ENCODE measurements at places on chromosomes 2 and 18.

DNA sequence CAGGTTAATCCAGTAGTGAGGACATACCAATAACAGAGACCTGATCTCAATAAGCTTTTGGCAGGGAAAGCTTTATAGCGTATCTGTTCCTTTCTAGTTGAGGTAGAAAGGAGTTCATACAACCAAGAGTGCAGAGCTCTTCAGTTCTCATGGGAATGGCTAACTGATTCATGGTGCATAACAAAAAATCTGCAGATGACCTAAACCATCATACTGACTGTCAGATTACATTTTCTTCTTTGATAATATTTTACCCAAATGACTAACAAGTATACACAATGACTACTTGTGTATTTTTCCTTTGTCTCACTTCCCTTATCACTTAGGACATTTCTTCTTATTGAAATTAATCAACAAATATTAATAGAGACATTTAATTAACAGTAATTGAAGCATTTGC is 140.0 kb upstream of the SERTAD2 start:
- no peak for DNase-seq

DNA sequence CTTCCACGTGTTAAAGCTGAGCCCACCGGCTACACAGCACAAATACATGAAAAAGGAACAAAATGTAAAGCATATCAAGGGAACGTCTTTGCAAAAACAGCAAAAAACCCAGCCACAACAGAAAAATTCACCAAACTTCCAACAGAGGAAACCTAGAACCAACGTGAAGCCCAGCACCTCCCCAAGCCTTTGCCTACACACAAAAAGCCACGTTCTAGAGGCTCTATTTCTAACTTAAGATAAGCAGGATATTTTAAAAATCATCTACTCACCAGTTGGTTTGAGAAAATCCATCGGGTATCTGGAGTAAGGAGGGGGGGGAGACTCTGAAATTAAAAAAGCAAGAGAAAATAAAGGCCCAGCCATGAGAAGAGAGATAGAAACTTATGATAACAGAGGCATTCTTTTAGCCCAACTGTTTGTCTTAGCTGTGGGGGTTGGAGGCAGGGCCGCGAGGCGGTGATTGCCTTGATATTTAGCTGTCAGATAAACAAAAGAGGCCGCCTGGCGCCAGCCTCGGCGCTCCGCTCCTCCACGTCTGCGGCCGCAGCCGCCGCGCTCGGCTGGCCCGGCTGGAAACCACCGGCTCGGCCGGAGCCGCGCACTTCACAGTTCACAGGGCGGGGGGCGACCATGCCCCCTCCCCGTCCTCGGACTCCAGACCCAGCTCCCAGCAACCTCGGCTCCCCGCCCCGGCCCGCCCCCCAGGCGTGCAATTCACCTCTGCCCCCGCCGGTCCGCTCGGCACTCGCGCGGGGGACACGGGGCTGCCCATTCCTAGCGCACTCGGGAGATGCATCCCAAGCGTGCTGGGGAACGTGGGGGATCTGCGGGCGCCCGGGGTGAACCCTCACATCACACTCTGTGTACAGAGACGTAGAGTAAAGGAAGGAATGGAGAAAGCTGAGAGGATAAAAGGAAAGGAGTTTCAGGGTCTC is 2.4 kb downstream of the SMAD7 start:
- peak; percentile 36 for DNase-seq

GRCh38 chr18:41870191-41870590 is 84.8 kb upstream of the PIK3C3 start:
- no peak for DNase-seq

DNA sequence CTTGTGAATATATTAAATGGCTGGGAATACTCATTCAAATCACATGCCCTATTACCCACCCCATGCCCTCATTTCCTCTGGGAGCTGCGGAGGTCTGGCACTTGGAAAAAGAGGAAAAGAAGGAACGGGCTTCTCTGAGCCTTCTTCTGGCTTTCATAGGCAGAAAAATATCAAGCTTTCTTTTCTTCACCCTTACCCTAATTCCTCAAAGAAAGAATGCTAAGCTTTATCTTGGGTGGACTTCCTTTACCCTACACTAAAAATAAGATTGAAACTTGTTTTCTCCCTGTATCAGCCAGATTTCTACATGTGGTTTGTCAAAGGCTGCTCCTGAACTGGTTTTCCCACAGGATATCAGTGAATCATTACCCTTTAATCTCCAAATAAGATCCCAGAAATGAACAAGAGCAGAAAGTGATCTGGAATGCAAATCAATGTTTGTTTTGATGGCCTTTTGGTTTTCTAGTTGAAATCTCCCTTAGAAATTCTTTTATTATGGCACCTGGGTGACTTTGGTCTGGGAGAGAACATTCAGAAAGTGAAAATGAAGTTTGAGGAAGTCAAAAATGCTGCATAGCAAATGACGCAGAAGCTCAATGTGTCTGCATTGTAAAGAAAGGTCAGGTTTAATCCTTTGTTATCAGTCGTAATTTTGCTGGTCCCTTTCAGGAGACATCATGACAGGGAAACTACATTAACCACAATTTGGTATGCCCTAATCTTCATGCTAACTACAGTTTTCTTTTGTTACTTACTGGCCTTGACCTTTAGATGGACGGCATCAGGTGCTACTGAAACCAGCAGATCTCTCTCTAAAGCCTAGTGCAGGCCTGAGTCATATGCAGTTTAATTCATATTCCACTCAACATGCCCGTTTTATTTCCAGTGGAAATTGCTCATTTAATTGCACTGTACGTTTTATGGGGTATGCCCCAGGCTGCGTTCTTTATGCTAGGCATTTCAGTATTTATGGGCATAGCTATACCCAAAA is 46.6 kb upstream of the HNRNPA3 start:
- DNase-seq = no peak

- DNase-seq = no peak
Observed at GRCh38 chr18:24200494-24201290, 61.8 kb downstream of the CABYR start.

GRCh38 chr2:62765619-62766376 is 60.3 kb downstream of the EHBP1 start:
- no peak for DNase-seq

- no peak for DNase-seq
Observed at GRCh38 chr2:235603659-235604058, 109.8 kb downstream of the AGAP1 start.

DNA sequence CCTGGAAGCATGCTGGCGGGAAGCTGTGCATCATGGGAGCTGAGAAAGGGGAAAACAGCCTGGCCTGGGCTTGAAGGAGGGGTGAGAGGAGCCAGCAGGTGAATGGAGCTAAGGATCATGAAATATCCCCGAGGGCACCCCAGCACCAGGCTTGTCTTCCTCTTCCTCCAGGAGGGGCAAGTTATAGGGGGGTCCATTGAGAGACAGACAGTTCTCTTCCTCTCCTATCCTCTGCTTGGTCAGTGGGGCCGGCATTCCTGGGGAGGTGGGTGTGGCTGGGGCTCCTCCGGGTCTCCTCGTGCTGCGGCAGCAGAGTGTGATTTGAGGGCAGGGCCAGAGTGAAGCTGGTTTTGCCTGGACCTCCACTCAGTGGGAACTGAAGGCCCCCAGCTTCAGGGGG is 78.9 kb downstream of the LIPG start:
- no peak for DNase-seq

DNA sequence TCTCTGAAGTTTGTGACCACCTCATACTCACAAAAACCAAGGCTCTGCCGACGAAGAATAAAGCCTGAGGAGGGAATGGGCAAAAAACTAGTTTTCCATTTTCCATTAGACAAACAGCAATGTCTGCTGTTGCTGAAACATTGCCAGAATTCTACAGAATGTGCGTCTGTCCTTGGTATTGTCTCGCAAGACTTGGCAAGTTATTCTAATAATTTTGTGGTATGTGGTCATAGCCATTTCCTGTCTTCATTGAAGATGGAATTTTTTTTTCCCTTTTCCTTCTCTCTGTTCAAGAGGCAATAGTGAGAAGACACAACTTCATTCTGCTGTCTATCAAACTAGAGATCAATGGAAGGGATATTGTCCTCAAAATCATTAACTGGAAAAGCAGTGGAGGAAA is 296.1 kb downstream of the RND3 start:
- no peak for DNase-seq

DNA sequence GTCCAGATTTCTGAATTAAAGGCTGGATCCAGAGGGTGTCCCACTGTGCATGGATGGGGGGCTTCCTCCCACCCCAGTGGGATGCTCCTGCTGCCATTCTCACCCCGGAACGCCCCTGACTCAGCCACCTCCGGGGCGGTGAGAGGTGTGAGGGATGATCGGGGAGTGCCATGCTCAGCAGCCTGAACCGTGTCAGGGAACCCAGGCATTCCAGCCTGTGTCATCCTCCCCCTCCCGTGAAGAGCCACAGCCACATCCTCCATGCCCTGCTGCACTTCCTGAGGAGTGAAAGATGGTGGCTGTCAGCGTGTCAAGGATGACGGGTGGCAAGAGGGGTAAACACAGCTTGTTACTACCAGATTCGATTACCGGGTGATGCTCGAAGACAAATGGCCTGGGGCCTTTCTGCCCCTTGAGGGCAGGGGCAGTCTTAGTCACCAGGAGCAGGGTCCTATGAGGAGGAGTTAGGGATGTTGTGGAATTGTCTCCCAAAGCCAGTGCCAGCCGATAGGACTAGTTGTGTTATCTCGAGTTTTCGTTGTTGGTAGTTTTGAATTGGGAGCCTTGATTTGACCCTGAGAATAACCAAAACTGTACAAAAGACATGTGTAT is 80.8 kb downstream of the TCF7L1 start:
- DNase-seq = no peak

- DNase-seq = no peak
Observed at GRCh38 chr2:177254433-177255226, 9.9 kb downstream of the NFE2L2 start.
